ENCODE measurements at places on chromosomes 2 and 18.

GRCh38 chr18:75276818-75277609, 66.4 kb downstream of the TSHZ1 start:
- DNase-seq: no peak

DNA sequence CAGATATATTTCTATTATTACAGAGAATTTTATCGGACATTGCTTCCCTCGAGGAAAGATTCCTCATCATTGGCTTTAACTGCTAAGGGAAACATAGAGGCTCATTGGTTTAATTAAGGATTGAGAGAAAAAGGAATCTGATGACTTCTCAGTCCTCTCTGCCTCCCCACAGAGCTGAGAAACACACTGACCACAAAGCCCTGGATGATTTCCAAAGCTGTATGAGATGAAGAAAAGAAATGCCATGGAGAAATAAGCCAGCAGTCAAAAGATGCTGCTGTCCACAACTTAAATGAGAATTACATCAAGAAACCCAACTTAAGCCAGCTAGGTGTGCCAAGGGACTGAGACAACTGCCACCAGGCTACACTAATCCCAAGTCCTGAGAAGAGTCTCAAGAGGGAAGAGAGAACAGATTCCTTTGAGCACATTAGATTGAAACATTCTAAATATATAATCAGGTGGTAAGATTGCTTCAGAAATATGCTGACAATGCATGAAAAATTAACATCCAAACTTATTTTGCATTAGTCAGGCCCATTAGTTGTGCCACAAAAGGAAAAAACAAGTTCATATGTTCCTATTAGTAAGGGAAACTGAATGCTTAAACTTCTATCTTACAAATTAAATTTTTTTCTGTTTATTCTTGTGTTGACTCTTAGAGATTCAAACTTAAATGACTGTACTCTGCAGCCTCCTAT, 308.1 kb upstream of the CYRIA start:
- no peak for DNase-seq

- no peak for DNase-seq
Observed at GRCh38 chr2:183867206-183867605, 731.1 kb upstream of the ZNF804A start.

- DNase-seq: no peak
Observed at GRCh38 chr18:51753365-51754057, 556.0 kb upstream of the MEX3C start.

DNA sequence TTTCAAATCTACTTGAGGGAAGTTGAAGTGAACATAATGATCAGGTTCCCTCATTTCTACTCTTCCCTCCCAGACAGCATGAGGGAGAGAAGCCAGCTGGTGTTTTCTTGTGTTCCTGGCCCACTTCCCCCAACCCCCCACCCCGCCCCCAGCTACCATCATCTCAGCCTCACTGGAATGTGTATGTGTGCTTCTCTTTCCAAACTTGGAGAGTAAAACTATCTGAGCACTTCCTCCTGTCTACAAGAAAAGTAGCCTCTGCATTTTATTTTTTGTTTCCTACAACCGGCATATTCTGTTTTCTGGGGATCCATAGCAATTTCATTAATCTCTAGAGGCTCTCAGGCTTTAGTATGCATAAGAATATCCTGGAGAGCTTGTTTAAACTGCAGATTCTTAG, 53.6 kb upstream of the GRHL1 start:
- DNase-seq: no peak

DNA sequence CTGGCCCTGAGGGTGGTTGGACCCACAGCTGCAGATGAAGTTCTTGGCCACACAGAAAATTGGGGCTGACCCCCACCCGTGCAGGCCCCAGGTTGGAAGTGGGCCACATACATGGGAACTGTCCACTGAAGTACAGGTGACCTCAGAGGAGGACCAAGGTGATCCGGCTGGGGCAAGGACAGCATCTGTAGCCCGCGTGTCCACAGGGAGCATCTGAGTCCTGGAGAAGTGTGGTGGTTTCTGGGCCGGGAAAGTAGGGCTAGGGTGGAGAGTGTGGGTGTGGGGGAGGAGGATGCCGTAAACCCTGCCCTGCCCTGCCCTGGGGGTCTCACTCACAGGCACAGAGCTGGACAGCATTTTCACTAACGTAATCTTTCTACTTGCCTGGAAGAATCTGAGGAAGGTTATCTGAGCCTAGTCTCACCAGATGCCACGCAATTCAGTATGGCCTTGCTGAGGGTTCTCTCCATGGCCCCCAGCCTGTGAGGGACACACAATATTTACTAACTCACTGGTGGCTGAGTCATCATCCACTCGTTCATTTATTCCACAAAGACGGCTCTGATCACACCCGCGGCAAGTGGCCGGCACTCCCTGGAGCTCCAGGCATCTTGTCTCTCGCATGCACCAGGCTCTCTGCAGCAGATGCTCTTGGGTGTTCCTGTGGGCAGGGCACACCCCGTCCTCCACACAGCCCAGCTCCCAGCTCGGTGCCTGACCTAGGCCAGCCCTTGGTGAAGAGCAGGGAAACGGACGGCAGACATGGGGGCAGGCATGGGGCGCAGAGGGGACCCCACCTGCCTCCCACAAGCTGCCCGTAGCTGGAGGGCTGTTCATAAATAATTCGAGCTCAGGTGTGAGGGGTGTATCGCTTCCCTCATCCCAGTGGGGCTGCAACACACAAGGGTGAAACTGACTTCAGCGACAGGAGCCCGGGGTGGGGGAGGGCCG, 51.2 kb downstream of the INHBB start:
- DNase-seq: no peak

DNA sequence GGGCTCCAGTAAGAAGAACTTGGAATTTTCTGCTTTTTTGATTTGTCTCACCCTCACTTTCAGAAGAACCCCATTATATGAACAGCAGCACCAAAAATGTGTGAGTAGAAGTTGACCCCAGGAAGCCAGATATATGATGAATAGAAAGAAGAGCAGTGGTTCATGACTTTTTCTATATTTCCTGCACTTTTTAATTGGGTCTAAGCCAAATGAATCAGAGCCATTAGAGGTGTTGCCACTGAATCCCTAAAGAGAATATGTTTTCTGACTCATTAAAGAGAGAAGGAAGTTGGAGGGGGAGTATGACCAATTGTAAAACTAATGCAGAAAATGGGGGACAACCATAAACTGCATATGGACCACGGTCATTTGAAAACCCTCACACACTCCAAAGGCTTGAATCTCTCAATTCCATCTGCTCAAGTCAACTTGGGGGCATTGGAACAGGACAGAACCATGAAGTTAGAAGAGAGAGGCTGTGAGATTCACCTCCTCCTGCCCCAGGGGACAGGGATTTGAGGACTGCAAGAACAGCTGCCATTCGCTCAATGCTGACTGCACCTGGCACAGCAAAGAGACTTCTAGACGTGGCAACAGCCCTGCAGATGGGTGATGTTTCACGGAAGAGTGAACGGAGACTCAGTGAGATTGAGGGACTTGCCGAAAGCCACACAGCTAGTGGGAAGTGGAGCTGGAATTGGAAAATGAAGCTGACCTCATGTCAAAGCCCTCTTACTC, 3.0 kb downstream of the DAPL1 start:
- DNase-seq: no peak

- DNase-seq: no peak
Observed at GRCh38 chr18:39748727-39749126, 2183.1 kb upstream of the CELF4 start.

DNA sequence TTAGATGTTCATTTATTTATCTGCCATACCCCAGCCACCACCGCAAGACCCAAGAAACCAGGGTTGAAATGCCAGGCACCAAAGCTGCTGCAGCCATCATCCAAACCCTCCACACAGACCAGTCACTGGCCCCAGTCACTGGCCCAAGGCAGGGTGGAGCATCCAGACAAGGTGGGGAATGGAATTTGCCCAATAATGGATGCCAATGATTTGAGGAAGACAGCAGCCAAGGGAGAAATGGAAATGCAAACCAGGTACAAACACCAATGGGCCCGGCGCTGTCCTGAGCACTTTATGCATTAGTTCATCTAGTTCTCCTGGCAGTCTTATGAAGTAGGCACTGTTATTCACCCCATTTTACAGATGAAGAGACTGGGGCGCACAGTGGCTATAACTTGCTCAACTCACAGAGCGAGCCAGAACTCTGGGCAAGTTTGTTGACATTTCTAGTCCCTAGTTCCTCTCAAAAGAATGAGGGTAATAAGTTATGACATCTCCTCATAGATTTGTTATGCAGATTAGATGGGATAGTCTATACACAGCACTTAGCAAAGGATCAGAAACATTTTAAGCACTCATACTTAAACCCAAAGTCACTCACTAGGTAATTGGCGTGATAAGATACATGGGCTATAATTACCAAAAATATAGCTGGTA, 173.3 kb downstream of the TMEM247 start:
- DNase-seq: no peak

DNA sequence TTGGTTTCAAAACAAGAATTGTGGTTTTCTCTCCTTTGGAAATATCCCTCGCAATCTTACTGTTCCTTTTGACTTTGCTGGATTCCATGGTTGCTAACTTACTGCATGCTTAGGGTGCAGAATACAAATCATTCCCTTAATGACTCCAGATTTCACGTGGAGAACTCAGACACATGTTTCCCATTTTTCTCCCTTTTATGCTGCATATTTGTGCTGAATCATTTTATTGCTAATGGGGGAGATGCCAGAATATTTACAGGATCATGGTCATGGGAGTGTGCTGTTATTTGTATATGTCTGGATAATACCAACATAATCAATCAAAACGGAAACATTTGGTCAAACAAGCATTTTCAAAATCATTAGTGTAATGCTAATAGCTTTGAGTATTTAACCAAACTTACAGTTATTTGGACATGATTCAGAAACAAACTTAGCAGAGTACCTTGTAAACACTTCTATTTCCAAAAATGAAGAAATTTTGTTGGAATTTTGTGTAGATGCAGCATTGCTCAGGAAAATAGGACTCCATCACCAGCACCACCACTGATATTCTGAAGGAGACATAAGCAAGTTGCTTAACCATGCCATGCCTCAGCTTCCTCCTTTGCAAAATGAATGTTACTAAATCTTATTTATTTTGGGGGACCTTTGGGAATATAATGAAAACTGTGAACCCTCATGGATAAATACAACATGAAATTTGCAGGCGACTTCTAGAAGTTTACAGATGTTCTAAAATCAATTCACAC, 122.5 kb upstream of the RND3 start:
- no peak for DNase-seq

DNA sequence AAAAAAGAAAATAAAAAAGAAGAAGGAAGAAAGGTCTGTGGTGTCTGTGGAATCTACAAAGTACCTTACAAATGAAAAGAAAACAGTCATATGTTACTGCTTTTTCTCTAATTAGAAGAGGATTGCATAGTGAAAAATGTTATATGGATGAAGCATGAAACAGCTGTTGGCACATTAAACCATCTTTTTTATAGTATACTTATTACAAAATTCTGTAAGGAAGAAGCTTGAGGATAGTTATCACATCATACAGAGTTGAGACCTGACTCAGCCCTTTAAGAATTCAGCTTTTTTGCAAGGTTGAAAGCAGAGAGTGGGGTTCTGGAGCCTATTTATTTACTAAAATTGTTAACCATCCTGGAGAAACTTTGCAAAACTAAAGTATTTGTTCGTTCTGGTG, 222.7 kb downstream of the PHLPP1 start:
- no peak for DNase-seq

DNA sequence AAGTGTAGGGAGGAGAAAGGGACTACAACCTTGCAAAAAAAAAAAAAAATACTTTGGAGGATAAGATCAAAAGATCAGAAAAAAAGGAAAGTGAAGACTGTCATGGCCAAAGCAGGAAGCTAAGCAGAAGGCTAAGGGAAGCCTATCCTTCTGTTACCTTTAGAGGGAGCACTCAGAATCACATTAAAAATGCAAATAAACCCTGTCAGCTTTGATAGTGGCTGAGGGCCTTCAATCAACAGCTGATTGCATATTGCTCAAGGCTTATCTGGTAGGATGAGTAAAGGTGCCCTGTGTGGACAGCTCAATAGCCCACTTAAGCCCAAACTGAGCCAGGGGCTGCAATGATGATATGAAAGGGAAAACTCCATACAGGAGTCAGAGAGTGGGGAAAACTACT, 1021.2 kb downstream of the LRP1B start:
- no peak for DNase-seq

Data from NCI-H1417 treated with DMSO at 0.1 percent for 48 hours (cell line).